Stimulated activated CD4-positive, alpha-beta T cell treated with anti-CD3 and anti-CD28 coated beads, Interleukin-2, amount 100 ng/mL, for 24 hours (primary cell): ENCODE measurements at places on chromosomes 7 and 10.

DNA sequence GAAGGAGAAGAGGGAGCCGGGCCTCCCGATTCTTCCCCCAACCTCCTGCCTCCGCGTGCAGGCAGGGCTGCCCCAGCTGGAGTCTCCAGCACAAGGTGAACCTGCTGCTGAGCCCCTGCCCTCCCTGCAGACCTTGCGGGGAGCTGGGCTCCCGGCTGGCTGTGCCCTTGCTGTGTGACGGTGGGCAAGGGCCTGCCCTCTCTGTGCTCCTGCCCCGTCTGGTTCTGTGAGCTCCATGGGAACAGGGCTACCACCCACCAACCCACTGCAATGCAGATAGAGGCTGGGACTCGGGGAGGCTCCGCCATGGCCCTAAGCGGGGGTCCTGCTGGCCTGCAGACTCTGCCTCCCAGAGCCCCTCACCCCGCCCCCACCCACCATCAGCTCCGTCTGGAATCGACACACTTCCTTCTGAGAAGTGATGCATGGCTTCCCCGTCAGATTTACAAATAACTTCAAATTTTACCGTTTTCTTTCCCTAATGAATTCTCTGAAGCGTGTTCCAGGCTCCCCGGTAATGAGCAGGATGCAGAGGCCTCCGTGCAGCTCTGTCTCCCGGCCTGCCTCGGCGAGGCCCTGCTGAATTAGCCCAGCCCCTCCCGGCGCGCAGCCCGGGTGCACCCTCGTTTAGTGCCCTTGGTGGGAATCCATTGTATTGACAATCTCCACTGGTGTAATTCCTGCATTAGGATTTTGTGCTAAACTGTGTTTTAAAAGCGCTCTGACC, 111.0 kb downstream of the MICALL2 start:
- no peak for DNase-seq

DNA sequence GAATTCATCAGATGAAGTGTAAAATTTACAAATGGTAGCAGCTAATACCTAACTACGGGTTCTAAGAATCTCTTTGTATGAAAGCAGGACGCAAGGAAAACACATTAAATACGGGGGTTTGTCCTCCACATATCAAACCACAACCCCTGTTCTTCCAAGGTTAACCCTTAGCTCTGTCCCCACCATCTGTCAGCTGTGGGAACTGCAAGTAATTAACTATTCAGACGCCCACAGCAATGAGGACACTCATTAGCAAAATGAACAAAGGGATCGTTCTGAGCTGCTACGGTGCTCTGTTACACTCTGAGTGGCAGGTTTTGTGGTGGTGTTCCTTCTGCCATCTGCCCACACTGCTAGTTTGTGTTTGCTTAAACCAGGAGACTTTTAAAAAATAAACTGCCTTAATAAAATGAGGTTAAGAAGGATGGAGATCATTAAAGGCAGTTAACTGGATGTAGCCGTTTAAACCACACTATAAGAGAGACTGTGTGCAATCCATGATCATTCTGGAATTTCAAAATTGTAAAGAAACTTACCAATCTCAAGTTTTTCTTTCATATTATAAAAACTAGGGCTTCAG, 51.4 kb downstream of the C10orf67 start:
- DNase-seq: peak; percentile 50

DNA sequence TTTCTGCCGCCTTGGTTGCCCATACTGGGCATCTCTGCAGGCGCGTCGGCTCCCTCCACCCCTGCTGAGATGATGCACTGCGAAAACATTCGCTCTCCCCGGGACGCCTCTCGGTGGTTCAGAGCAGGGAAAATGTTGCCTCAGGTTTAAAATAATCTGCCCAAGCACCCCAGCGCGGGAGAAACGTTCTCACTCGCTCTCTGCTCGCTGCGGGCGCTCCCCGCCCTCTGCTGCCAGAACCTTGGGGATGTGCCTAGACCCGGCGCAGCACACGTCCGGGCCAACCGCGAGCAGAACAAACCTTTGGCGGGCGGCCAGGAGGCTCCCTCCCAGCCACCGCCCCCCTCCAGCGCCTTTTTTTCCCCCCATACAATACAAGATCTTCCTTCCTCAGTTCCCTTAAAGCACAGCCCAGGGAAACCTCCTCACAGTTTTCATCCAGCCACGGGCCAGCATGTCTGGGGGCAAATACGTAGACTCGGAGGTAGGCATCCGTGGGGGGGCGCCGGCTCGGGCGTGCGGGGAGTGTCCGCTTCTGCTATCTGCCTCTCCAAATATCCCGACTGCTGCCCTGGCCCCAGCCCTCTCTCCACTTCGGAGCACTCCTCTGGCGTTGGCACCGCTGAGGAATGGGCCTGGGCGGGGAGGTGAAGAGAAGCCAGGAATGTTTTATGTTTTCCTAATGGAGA, at the start of gene CAV1:
TSS of gene CAV1 (plus strand) at position 428 of the 689 bp plus-strand sequence. CDS start at position 455, 27 bp downstream.
- peak; percentile 35 for DNase-seq

- no peak for DNase-seq
Measured at GRCh38 chr7:130452951-130453350, 12.1 kb upstream of the CEP41 start.

DNA sequence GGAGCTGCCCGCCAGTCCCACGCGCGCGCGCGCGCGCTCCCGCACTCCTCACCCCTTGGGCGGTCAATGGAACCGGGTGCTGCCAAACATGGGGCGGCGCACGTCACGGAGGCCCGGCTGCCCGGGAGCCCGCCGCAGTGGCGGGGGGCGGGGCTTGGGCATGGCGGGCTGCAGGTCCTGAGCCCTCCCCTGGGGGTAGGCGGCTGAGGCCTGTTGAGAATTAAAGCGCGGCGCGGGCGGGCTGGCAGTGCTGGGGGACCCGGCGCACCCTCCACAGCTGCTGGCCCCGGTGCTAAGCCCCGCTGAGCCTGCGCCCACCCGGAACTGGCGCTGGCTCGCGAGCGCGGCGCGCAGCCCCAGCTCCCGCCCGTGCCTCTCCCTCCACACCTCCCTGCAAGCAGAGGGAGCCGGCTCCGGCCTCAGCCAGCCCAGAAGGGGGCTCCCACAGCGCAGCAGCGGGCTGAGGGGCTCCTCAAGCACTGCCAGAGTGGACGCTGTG, 634.2 kb downstream of the ANKRD7 start:
- DNase-seq: no peak
